Activated naive CD8-positive, alpha-beta T cell treated with anti-CD3 and anti-CD28 coated beads for 36 hours (primary cell): ENCODE measurements at places on chromosomes 6 and 20. TPM values are rescaled to one million over a fixed set of nuclear protein-coding genes. Genes with fewer than 3 reads are reported as not detected.

DNA sequence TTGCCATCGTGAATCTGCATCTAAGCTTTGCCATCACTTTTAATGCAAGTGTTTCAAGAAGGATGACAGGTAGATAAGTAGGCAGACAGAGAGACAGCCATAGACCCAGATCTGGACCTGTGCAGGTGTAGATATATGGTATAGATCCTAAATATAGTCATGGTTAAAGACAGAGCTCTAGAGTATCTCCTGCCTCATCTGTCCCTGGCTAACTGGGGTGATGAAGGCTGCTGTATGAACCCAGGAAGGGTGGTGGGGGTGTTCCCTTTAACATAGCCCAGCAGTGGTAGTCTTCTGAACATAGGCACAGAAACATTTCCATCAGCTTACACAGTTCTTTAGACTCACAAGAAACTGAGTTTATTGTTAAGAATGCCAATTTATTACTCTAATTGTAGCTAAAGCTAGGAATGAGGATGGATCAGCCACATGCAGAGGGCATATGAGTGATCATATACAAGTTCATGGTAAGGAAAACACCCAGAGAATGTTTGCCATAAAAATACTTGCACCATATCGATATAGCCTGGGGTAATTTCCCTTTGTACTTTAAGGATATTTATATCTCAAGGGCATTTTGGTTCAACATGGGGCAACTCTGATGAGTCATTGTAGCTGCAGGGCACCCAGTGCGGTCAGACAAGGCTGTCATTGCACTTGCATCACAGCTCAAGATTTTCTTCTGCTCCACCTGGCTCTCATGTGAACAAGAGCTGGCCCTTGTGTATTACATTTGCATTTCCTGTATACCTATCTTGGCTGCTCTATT, 587.2 kb downstream of the EPM2A start:
- no peak for DNase-seq

DNA sequence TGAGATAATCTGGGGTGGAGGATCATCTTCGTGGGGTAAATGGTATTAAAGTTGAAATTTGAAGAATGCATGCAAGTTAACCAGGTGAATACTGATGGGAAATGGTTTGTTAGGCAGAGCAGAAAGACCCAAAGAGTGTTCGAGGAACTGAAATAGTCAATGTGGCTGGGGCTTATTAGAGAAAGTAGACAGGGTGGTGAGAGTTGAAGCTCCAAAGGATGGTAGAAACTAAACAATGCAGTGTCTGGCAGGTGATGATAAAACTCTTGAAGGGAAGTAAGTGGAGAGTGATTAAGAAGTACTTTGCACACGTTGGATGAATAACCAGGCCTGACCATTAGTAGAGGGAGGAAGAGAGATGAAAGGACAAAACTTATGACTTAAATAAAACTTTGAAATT, 39.8 kb upstream of the CENPW start:
- no peak for DNase-seq

DNA sequence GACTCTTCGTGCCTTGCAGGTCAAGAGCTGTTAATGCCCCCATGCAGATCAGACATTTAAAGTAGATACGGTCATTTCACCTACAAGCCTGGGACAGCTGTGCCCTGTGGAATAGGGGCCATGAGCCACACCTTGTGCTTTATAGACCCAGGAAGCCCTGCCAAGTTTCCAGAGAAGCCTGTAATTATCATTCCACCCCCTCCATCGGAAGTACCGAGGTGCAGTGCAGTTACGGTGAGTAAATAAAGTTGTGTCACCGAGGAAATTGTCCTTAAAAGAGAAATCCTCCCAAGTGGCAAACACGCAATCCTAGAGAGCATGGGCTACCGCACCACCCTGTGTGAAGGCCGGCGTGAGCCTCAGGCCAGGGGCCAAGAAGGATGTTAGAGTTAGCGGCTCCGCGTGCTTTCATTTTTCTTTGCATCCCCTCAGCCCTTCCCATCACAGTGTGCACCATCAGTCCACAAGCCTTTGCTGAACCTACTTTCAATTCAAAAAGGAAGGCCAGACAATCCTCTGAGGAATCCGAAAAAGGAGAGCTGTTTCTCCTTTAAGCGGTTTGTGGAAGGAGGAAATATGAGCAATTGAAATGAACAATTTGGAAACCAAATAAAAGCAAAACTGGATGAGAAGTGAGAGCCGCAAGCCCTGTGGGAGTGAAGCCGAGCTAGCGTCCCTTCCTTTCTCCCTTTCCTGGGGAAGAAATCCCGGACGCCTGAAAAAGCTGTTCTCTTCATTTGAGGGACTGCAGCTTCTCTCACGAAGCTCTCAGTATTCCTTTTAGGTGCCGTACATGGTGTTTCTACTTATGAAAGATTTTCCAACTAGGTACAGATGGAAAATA, 183.3 kb upstream of the PDE10A start:
- no peak for DNase-seq

GRCh38 chr6:32554116-32554965, 24.3 kb upstream of the HLA-DRB5 start:
- DNase-seq, result no peak

GRCh38 chr20:52083627-52084232, 107.8 kb downstream of the ZFP64 start:
- peak; percentile 33 for DNase-seq

DNA sequence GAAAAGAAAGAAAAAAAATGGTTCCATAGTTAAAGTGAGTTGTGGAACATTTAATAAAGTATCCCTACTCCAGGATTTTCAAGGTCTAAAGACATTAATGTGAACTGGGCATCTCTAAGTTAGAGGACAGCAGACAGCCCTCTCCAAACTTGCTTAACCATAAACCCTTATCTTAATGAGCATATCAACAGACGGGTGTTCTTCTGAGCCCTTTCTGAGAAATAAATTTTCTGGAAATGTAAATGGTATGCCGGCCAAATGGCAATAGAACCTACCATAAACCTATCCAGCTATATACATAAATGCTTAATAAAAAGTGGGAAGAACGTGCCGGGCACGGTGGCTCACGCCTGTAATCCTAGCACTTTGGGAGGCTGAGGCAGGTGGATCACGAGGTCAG, 12.5 kb downstream of the SLC18B1 start:
- DNase-seq, result no peak

DNA sequence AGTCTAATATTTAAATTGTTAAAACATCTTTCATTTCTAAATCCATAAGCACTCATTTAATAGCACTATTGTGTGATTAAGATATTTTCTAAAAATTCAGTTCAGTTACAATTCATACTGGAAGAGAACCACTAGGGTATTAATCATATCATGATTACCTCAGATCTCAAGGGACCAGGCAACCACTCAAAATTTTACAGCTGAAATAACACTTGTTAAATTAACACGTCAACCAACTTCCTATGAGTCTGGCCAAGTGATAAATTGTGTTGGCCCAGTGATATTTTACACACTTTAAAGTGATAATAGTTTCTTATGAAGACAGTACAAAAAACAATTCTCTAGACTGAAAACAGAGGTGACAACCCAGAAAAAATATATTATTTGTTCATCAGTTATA, 869.0 kb upstream of the ADGRB3 start:
- no peak for DNase-seq

GRCh38 chr6:168737481-168737880, 296.5 kb downstream of the SMOC2 start:
- no peak for DNase-seq

DNA sequence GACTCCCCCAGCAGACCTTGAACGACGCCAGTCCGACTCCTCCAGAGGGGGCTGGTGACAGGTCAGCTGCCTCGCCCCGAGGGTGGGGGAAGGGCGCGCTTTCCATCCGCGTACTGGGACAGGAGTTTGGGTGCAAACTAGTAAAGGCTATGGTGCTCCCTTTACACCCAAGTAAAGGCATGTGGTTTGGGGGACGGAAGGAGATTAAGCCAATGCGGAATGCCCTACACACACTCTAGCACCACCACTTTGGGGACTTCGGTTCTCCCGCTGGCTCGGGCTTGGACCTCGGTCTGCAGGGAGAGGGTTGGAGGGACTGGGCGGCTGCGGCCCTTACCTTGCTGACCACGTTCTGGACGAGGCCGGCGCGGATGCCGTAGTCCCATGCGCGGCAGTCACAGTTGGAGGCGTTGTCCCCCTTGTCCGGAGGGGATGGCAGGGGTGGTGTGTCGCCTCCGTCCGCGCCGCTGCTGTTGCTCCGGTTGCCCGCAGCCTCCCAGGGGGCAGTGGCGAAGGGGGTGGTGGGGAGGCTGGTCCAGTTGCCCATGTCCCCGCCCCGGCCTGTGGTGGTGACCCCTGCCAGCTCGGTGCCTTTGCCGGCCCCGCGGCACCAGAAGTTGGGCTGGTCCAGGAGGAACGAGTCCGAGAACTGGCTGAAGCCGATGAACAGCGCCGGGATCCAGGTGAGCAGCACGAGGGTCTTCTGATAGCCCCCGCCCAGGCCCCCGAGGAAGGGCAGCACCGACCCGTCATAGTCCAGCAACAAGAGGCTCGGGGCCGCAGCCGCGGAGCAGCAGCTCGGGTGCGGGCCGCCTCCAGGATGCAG, 1.1 kb downstream of the SLC22A23 start:
- peak; percentile 8 for DNase-seq

- no peak for DNase-seq
Observed at GRCh38 chr6:155561966-155562364, 106.3 kb upstream of the NOX3 start.

DNA sequence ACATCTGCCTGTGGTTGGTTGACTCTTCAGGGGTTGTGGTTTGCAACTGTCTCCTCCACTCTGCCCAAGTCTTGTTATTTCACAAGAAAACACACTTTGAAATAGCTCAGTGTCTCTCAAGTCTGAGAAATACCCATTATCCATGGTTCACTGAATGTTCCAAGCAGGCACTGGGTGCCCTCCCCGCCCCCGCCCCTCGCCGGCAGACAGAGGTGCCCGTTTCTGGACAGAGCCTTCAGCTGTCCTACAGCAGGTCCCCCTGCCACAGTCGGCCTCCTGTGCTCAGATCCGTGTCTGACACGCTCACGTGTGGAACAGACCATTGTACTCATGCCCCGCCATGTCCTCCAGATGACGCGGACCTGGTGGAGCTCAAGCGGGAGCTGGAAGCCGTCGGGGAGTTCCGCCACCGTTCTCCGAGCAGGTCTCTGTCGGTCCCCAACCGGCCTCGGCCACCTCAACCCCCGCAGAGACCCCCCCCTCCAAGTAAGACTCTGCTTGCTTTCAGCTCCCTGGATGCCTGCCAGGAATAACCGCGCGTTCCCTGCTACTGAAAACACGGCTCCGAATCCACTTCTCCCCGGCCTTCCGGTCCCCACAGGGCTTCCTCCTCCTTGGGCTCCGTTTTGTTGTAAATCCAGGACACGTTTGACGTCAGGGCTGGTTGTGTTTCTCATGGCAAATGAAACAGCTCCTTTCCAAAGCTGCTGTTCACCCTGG, 81.4 kb downstream of the SERAC1 start:
- no peak for DNase-seq

GRCh38 chr6:108260126-108260808, 573 bp downstream of the SNX3 start:
- peak; percentile 26 for DNase-seq

- DNase-seq, result no peak
Observed at GRCh38 chr20:36984257-36984638, 32.7 kb upstream of the SAMHD1 start.

- no peak for DNase-seq
Observed at GRCh38 chr6:14309951-14310445, 192.4 kb downstream of the CD83 start.

DNA sequence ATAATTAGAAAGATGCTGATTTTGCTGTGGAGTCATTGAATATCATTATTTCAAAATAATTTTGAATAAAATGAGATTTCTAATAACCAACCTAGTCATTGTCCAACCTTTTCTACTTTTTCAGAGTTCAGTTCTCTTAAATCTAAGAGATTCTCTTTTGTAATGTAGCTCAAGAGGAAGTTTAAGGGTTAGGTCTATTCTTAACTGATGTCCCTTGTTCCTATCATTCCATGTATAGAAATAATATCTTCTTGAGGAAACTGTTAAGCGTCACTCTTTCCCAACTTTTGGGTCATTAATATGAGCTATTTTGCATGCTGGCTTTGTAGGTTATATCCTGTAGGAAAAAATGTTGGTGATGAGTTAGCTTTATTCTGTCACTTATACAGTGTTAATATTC, 27.0 kb downstream of the RNF144B start:
- DNase-seq, result no peak

DNA sequence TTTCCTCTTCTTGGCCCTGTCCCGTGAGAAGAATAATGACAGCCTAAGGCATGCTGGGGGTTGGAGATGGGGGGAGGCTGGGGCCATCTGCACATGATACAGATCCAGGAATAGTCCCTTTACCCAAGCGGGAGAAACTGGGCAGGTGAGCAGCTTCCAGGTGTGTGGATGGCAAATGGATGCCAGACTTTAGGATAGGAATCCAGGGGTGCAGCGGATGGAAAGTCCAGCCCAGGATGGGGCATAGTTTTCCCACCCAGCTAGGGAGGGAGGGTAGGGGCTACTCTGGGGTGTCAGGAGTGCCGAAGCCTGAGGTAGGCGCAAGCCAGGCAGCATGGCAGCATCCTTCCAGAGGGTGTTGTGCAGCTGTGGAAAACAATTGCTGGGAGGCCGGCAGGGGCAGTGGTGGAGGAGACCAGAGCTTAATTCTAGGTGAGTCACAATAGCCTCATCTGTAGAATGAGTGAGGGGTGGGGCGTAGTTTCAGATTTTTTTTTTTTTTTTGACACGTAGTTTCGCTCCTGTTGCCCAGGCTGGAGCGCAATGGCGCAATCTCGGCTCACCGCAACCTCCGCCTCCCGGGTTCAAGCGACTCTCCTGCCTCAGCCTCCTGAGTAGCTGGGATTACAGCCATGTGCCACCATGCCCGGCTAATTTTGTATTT, 15.4 kb upstream of the FAM110A start:
- DNase-seq, result no peak

GRCh38 chr6:36149476-36149875, 19.2 kb downstream of the MAPK13 start:
- no peak for DNase-seq

DNA sequence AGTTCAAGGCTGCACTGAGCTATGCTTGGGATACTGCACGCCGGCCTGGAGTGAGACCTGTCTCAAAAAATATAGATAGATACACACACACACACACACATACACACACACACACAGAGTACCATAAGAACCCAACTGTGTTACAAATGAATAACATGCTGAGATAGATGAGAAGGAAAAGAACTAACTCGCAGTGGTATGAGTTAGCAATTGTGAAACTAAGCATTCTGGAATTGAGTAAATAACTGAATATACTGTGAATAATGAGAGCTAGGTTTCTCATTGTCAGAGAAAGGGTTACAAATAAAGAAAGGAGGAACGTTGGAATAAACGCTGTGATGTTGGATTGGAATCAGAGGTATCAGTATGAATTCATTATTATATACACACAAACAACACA, 14.6 kb upstream of the FAXC start:
- DNase-seq, result no peak

GRCh38 chr6:402901-403658, 11.5 kb downstream of the IRF4 start:
- DNase-seq, result peak; percentile 72

The FAM217A gene
- total RNA-seq, result not detected

The CDYL gene
- total RNA-seq, result 38.8 TPM

The RXRB gene
- total RNA-seq, result 40.4 TPM

The FAM83B gene
- total RNA-seq, result not detected

The FAM209A gene
- 0.62 TPM for total RNA-seq

The PDYN gene
- not detected for total RNA-seq

The HAO1 gene
- not detected for total RNA-seq
